Fibroblast of the conjunctiva (primary cell): ENCODE measurements at places on chromosomes 3 and 15.

- DNase-seq, result no peak
Observed at GRCh38 chr3:121724130-121724529, 25.4 kb downstream of the GOLGB1 start.

- peak; percentile 35 for DNase-seq
Observed at GRCh38 chr15:80893777-80894176, 95.8 kb downstream of the MESD start.

DNA sequence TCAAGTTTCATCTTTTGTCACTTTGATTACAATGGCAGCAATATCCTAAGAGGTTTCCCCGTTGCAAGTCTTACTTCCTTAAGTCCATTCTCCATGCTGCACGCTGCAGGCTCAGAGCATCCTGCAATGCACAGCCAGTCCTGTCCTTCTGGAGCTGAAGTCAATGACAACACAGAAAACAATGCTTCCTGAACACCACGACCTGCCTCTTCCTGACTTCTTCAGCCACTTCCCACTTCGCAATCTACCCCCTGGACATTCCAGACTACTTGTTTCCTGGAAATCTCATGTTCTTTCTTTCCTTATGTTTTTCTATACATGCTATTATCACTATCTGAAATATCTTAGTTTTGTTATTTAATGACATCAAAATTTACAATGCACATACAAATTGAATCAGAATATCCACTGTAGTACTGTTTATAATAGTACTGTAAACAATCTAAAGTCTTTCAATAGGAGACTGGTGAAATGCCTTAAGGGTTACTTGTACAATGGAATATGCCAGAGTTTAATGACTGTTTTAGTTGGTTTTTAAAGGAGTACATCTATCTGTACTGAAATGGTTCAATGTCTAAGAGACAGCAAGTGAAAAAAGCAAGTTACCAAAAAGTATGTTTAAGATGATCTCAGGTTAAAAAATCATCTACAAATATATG lies 113.7 kb upstream of the PRTG start:
- DNase-seq, result no peak

DNA sequence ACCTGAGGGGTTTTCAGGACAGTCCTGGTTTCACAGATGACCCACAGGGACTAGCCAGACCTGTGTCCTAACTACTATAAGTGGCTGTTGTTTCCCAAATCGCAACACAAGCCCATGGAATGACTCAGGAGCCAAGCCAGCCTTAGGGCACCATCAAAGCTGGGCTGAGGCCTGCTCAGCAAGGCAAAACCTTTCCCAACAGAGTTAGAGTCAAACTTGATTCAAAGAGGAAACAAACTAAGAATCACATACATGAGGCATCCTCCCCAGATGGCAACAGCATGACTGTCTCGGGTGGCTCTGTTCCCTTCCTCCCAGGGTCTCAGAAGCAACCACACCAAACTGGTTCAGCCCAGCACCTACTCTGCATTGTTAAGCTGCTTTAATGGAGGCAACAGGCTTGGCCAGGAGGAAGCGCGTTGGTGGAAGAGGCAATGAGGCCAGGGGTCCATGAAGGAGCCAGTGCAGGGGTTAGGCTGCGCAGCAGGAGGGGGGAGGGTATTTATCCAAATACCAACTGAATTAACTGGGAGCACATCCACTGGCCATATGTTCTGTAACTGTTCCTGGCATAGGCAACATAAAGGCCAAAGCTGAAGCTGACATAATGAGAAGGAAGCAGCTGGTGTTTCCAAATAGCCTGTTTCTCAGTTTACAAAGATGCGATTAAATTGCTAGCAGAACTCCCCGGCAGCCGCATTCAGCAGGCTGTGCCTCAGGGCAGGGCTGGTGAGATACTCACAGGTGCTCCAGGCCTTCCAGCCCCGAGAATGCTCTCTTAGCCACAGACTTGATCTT lies 102.4 kb downstream of the LRIG1 start:
- DNase-seq, result no peak

DNA sequence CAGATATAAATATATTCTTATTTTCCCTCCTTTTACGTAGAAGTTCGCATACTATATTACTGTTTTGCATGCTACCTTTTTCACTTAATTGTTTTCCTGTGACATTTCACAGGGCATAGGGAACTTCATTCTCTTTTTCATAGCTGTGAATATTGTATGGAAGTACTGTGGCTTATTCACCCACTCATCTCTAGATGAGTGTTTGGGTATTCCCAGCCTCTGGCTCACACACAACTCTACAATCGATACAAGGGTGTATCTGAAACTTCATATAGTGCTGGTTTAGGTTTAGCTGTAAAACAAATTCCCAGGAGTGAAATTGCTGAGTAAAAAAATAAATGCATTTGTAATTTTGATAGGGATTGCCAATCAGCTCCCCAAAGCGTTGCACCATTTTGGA lies 55.3 kb upstream of the MAGI1 start:
- DNase-seq, result no peak

DNA sequence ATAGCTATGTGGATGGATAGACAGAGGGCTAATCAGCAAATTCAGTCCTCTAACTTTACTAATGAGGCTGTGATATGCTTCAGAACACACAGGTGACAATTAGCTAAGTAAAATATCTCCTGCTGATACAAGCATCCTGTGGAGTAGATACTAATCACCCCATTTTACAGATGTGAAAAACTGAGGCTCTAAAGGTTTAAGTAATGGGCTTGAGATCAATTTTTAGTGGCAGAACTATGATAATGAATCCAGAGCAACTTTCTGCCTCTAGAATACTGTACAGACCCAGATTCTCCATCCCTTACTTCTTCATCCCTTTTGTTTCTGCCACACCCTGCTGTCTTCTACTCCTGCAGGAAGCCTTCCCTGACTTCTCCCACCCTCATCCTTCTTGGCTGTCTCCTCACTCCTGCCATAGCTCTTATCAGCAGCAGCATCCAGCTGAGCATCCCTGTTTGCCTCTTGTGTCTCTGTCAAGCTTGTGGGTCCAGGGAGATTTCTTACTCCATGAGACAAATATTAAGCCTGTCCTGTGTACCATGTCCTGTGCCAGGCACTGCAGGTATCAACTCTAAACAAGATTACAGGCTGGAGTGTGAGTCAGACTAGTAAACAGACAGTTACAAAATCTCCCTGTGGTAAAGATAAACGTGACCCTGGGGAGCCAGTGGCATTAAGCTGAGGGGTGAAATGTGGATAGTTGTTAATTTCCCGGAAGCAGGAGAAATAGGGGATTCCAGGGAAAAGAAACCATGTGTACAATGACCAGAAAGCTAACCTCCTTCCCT lies 39.2 kb downstream of the SLC6A11 start:
- no peak for DNase-seq

DNA sequence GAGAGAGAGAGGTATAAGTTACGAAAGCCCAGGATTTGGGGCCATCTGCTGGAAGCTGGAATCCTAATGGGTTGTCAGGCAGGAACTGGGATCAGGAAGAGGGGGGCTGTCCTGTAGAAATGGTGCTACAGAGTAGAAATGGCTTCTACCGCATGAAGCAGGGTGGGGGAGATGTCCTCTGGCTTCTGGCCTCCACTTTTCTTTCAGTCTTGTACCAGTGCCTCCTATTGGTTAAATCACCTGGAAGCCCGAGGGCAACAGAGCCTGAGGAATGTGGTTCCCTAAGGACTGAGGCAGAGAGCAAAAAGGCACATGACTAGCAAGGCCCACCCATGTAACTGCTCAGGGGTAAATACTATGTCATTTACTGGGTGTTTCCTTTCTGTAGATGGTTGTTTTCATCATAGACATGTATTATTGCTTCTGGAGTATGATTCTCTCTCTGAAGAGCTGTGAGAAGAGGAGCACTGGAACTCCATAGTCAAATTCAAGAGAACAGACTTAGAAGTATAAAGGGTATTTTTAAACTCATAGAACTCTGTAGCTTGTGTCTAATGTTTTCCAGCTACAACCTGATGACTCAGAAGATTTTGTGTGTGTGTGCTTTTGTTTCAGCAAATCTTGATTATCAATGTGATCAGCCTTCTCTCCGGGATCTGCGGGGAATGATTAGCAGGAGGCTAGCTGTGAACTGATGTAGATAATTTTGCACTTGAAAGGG lies 20.2 kb upstream of the MITF start:
- DNase-seq, result no peak

GRCh38 chr3:76034649-76035048 lies 249.3 kb upstream of the ZNF717 start:
- DNase-seq, result no peak

DNA sequence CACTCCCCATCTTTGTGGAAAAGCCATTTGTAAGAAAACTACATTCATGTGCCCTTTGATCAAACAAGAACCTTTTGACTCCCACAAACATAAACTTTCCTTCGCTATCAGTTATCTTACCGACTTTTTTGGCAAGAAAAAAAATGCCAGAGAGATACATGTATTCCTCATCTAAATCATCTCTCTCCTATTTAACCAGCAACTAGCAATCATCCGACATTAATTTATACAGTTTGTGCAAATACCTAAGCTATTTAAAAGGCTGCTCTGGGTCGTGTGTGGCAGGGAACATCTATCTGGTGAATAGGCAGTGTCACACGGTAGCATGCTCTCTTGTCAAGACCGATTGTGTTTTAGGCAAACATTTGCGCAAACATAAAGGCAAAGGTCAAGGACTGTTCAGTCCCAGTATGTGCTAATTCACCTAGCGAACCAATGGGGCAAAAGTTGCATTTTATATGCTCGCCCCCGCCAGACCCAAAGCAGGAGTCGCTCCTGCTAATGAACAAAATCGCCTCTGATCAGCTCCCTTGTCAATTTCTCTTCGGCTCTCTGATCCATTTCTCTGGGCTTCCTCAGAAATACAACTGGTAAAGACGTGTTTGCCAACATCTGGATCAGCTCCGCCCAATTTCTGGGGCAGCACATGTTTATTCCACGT lies 37.7 kb downstream of the ZIC4 start:
- DNase-seq, result no peak

- no peak for DNase-seq
Observed at GRCh38 chr15:88810446-88810845, 7.2 kb downstream of the ACAN start.

DNA sequence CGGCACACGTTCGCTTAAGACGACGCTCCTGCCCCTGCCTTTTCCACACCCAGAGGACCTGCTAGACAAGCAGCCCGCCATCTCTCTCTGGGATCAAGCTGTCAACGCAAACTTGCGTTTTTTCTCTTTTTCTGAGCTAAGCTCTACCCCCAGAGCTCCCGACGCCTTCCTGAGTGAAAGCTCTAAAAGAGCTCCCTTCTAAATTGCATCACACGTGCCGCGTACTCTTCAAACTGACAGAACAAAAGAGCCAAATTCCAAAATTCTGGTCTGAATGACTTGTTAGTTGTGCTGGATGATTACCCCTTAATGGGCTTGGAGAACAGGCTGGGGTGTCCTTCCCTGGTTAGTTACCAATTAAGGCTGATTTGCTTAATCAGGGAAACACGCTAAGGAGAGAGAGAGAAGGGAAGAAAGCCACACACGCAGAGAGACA lies 81.2 kb downstream of the MDFIC2 start:
- DNase-seq, result no peak

DNA sequence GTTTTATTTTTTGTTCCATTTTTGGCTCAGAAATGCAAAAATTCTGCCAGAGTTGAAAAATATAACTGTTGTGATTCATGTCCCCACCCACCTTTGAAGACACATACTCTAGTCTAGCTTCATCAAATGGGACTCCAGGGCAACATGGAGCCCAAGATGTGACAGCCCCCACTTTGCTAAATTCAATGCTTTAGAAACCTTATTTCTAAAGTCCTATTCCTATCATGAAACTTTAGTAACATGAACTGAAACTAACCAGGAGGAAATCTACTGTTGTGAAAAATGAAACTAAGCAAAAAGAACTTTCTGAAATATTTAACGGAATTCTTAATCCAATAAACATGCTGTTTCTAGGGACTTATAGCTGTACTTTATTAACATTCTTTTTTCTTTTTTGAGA lies 20.3 kb downstream of the UBP1 start:
- no peak for DNase-seq

- no peak for DNase-seq
Observed at GRCh38 chr3:119257654-119258410, 17.2 kb upstream of the B4GALT4 start.

DNA sequence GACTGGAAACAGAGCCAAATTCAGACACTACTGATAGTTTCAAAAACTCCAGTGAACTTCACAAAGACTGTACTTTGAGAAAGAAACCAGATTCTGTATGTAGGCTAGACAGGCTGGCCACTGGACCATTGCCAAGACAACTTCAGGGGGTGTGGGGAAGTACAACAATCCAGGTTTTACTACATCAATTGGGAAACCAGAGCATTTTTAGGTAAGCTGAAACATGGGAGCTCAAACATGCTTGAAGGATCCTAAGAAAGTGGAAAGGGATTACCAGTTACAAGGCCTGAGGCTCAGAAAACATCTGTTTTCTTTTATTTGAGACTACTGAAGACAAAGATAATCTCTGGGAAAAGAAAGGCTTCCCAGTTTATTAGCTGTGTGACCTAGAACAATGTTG lies 26.9 kb upstream of the ZNF280D start:
- no peak for DNase-seq

- DNase-seq, result peak; percentile 18
Observed at GRCh38 chr15:55108858-55109518, 87.8 kb downstream of the RSL24D1 start.

GRCh38 chr3:136994772-136995516 lies 37.2 kb downstream of the IL20RB start:
- DNase-seq, result peak; percentile 96

DNA sequence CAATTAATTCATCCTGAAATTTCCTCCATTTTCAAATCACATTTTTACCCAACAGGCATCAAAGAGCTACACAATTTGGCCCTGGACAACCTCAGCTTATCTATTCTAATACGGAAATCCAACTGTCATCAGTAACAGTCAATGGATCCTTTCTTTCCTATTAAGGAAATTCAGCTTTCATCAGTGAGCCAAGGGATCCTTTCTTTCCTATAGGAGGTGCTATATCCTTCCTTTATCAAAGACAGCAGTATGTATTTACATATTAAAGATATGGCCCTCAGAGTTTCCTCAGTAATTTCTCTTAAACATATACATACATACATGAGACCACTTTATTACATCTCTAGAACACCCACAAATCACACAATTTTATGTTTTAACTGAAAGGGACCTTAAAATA lies 10.1 kb downstream of the DHX36 start:
- no peak for DNase-seq

DNA sequence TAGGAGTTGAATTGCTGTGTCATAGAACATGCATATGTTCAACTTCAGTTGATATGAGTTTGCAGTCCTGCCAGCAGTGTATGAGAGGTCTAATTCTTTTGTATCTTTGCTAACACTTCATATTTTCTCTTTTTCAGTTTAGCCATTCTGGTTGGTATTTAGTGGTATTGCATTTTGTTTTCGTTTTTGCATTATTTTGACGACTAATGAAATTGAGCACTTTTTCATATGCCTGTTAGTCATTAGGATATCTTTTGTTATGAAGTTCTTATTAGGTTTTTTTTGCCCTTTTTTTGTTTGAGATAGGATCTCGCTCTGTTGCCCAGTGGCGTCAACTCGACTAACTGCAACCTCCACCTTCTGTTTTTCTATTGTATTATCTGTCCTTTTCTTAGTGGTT lies 9.2 kb downstream of the TRIP4 start:
- DNase-seq, result no peak

GRCh38 chr3:44111482-44111881 lies 130.2 kb upstream of the TOPAZ1 start:
- DNase-seq, result no peak

- no peak for DNase-seq
Observed at GRCh38 chr3:10432931-10433330, 72.5 kb downstream of the ATP2B2 start.
